Ovary (tissue), 10 donors: ENCODE measurements at places on chromosomes 5 and 9. TPM values are rescaled to one million over a fixed set of nuclear protein-coding genes. Genes with fewer than 3 reads are reported as not detected.

DNA sequence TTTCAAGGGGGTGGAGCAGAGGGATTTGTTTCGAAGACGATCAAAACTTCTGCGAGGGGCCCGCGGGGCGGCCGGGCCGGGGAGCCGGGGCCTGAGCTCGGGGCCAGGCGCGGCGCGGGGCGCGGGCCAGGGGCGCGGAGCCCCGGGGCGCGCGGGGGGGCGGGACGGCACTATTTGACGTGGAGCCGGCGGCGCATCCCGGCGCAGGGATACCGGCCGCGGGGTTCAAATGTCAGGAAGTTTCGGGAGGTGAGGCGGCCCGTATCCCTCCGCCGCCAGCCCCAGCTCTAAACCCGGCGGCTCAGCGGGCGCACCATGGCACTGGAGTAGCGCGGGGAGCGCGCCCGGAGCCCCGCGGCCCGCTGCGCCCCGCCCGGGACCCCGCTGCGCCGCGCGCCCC lies at the start of gene LMX1B:
Gene LMX1B (plus strand): TSS at position 278 of the 400 bp plus-strand sequence. CDS start 522 bp downstream, outside the sequence.
- DNase-seq, result no peak

CBY3 gene
- not detected for total RNA-seq

EDIL3 gene
- 9.8 TPM for total RNA-seq

EGFLAM gene
- 37.8 TPM for total RNA-seq
